Fibroblast of gingiva (primary cell): ENCODE measurements at places on chromosomes 5 and 9.

DNA sequence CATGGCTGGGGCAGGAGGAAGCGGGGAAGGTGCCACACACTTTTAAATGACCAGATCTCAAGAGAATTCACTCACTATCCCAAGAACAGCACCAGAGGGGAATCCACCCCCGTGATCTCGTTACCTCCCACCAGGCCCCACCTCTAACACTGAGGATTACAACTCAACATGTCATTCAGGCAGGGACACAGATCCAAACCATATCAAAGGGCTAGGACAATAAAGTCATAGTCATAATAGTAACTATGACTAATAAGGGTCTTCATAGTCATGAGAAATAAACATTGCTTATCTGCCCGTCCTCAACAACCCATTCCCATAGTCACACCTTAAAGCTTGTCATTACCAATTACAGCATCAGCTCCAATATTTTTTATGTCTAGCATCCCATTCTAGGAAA lies 65.3 kb upstream of the SMC2 start:
- no peak for DNase-seq

DNA sequence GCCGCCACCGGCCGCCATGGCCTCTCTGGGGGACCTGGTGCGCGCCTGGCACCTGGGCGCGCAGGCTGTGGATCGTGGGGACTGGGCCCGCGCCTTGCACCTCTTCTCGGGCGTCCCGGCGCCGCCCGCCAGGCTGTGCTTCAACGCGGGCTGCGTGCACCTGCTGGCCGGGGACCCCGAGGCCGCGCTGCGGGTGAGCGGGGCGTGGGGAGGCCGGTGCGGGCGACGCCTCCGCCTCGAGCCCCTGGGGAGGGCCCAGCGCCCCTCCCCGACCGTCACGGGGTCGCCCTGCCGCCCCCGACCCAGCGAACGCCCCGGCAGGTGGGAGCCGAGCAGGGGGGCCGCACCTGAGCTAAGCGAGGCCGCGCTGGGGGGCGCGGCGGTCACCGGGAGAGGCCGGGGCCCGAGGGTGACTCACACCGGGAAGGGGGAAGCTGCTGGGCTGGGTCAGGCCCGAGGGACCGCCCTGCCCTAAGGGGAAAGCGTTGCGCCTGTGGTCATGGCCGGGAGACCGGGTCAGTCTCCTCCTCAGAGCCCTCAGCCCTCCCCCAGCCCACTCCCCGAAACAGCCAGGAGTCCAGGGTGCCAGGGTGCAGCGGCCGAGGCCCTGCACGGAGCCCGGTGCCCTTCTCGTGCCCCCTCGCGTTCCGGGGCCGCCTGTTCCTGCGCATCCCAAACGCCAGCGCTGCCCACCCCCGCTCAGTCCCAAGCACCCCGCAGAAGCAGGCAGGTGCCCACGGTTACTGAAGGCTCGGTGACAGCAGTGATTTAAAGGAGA lies 510 bp downstream of the NOXA1 start:
- no peak for DNase-seq

DNA sequence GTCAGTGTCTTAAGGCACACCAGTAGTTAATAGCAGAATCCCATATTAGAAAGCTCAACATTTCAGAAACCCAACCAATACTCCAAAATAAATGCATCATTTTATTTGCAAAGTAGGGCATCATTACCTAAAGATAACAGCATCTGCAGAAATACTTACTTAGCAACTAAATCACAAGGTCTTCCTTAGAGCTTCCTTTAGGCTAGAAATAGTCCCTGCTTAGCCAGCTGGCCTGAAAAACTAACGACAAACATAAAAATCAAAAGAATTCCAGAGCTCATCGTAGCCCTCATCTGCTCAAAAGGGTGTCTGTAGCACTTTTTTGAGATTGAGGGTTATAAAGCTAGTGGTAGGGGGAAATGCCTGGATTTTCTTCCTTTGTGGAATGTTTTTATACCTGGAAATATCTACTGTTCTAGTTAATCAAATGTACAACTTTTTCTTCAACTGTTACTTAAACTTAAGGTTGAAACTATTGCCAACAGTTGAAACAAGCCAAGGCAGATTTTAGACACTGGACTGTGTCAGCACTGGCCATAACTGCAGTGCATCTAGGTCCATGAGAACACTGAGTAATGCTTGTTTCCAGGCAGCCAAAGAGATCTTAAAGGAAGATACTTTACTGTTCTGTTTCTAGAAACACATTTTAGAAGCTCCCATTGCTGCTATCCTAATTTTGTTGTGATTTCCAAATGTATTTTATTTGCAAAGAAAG lies 129.4 kb upstream of the RASA1 start:
- DNase-seq = no peak

GRCh38 chr5:106423109-106423897 lies 1247.4 kb downstream of the EFNA5 start:
- no peak for DNase-seq

- no peak for DNase-seq
Observed at GRCh38 chr9:18346745-18347144, 127.2 kb upstream of the ADAMTSL1 start.

- no peak for DNase-seq
Observed at GRCh38 chr9:91245431-91246313, 116.0 kb downstream of the AUH start.

- no peak for DNase-seq
Observed at GRCh38 chr9:101479338-101480030, 43.9 kb upstream of the ALDOB start.

GRCh38 chr5:96714951-96715451 lies 52.8 kb downstream of the CAST start:
- DNase-seq = peak; percentile 94

- DNase-seq = no peak
Observed at GRCh38 chr5:138837160-138837559, 38.0 kb downstream of the LRRTM2 start.

GRCh38 chr9:134340475-134341160 lies 14.4 kb downstream of the RXRA start:
- DNase-seq = no peak

DNA sequence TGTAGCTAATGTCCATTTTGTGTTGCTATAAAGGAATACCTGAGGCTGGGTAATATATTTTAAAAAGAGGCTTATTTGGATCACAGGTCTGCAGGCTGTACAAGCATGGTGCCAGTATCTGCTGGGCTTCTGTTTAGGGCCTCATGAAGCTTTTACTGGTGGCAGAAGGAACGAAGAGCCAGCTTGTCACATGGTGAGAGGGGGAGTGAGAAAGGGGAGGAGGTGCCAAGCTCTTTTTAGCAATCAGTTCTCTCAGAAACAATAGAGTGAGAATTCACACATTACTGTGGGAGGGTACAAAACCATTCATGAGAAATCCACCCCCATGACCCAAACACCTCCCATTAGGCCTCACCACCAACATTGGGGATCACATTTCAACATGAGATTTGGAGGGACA lies 340.9 kb downstream of the RASEF start:
- no peak for DNase-seq

GRCh38 chr9:93452710-93453046 lies 703 bp downstream of the FAM120AOS start:
- DNase-seq = no peak

GRCh38 chr5:103458497-103459040 lies 104.0 kb downstream of the NUDT12 start:
- DNase-seq = no peak

GRCh38 chr9:117720555-117720954 lies 16.4 kb downstream of the TLR4 start:
- DNase-seq = peak; percentile 68

- DNase-seq = peak; percentile 24
Observed at GRCh38 chr5:82176115-82176814, 101.9 kb downstream of the RPS23 start.

GRCh38 chr9:137723783-137724445 lies 105.1 kb downstream of the EHMT1 start:
- no peak for DNase-seq

DNA sequence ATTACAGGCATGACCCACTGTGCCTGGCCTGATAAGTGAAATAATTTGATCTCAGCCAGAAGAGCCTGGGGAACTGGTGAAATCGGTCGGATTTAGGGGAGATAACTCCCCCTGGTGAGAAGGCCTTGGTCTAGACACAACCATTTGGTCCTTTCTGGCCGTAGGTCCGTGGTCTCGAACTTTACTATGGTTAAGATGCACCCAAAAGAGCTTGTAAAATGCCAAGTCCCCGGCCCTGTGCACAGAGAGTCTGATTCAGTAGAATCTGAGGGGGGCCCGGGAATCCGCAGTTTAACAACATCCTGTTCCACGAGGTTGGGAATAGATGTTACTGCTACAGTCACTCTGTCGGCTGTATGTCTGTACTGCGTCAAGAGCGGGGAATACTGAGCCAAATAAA lies 140.7 kb downstream of the C9orf50 start:
- no peak for DNase-seq

- DNase-seq = no peak
Observed at GRCh38 chr5:152855441-152855840, 450.4 kb upstream of the NMUR2 start.

- DNase-seq = no peak
Observed at GRCh38 chr5:172456076-172456722, 1.9 kb upstream of the SH3PXD2B start.

DNA sequence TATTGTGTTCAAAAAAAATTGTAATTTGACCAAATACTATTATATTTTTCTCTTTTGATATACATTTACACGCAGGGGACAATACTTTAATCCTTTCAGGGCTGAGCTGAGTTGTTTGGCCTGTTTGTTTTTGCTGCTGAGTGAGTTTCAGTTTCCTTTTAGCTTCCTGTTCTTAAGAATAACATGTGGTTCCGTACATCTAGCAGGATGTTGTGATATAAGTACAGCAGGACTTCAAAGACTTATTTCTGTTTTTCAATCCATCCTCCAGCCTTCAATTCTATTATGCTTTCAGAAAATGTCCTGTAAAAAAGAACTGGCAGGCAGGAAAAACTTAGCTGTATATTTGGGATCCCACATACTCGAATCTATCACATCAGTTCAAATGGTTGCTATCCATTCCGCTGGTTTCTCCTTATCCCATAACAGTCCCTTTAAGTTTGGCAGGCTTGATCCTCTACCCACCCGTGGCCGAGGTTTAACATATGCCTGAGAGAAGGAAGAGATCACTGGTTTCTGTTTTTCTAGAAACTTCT lies 1037.3 kb upstream of the ACO1 start:
- no peak for DNase-seq

- DNase-seq = peak; percentile 18
Observed at GRCh38 chr5:169826618-169827017, 153.7 kb downstream of the INSYN2B start.

- no peak for DNase-seq
Observed at GRCh38 chr5:24642022-24642421, 2.8 kb downstream of the CDH10 start.

- no peak for DNase-seq
Observed at GRCh38 chr9:3282365-3282764, 243.4 kb downstream of the RFX3 start.

DNA sequence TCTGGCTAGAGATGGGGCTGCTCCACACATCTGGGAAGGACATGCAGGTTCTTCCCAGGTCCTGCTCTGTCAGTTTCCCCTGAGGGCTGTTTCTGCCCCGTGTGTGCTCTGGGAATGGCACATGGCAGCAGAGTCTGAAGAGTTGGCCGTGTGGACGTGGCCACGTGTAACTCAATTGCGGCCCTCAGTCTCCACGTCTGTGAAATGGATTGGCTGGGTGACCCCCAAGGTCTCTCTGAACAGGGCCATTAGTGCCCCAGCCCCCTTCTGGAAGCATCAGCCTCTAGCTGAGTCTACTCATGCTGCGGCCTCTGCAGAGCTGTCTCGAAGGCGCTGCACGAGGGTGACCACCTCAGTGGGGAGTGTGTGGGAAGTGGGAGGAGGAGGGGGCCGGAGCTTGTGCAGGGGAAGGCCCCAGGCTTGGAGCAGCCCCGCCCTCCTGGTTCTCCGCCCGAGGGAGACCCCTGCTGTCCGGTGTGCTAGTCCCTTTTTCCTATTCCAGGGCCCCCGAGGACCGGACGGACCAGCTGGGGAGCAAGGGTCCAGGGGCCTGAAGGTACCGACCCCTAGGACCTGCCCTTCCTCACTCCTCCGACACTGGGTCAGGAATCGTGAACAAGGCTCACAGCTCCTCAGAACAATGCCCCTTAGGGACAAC lies 58.9 kb upstream of the ORM1 start:
- no peak for DNase-seq

GRCh38 chr9:129626625-129627284 lies 792 bp downstream of the NTMT1 start:
- DNase-seq = peak; percentile 71
